CD14-positive monocyte (primary cell): ENCODE measurements at places on chromosomes 11 and 22.

DNA sequence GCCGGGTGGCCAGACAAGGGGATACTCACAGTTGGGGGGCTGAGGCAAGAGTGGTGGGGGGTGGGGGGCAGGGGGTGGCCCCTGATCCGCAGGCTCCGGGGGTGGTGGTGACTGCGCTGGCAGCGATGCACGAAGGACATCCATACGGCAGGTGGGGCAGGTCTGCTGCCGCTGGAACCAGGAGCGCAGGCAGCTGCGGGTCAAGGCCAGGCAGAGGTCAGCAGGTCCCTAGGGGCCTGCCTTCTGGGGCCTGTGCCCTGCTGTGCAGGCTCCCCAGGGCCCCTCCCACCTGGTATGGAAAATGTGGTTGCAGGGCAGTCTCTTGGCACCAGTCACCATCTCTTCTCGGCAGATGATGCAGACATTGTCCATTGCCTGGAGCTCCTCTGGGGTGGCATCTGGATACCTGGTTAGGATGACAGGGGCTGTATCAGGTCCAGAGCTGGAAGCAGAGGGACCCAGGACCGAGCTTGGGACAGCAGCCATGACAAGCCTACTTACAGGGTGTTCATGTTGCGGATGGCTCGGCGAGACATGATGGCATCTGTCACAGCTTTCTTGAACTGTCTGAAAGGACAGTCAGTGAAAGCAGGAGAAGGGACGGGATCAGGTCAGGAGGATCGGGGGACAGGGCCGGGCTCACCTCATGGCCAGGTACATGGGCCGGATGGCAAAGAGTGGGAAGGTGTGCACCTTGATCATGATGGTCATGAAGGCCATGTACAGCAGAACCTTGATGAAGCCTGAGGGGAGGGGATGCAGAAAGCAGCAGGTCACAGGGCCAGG is 3.5 kb downstream of the SYVN1 start:
- no peak for DNase-seq

GRCh38 chr22:40193429-40194421 is 16.0 kb downstream of the TNRC6B start:
- DNase-seq: no peak

- DNase-seq: no peak
These were observed 70.2 kb upstream of the NAV2 start for GRCh38 chr11:19642185-19643158.

GRCh38 chr11:109059402-109059801 is 362.6 kb upstream of the C11orf87 start:
- DNase-seq: no peak

GRCh38 chr11:94275961-94276360 is 28.4 kb upstream of the IZUMO1R start:
- DNase-seq: no peak

DNA sequence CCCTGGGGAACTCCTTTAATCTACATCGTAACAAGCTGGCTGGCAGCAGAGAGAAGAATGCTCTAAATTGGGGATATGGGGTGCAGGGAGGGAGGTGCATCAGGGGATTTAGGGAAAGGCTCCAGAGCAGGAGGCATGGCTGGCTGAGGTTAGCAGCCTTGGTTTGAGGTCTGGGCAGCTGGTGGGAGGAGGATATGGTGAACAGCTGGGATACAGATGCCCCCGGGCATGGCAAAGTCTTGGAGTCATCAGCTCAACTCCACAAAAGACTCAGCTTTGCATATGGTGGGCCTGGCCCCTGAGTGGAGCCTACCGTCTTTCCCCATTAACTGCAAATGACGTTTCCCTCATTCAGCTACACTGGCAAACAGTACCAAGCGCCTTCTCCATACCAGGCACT is 5.4 kb downstream of the FAM83F start:
- no peak for DNase-seq

GRCh38 chr11:46381819-46382645 is 563 bp downstream of the MDK start:
- no peak for DNase-seq

DNA sequence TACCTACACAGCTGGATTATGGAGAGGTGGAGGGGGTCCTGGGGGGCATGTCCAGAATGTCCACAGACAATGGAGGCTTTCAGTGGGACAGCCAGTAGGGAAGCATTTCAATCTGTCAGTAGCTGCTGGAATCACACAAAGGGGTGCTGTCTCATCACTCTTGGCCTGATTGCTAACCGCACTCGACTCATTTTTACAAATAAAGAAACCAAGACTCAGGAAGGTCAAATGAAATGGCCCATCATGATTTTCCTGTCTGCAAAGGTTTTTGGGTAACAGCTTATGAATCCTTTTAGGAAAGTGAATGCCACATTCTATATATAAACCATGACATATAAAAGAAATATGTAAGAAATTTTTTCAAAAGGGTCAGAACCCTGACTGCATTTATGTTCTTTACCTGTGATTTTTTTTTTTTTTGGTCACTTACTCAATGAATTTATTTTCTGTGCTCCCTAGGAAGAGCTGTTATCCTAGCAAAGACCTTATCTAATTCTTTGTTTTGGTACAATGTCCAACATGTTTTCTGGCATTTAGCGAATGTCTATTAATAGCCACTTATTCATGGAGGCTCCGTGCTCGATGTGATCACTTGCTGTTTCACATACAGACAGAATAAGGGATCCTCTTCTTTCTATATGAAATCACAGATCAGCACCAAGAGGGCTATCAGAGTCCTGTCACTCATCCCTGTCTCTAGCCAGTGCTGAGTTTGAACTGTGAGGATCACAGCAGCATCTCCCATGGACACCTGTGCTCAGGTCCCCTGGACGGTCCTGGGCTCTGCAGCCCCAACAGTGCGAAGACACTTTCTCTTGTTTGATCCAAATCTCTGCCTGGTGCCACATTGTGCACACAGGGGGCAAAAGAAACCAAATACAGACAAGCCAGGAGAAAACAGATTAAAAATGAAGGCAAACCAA is 979.7 kb downstream of the NTM start:
- DNase-seq: no peak

GRCh38 chr22:19394274-19395050 is 37.1 kb downstream of the HIRA start:
- DNase-seq: no peak

GRCh38 chr11:57390535-57390934 is at the start of gene PRG2:
PRG2 (minus strand) TSS chr11:57390650; CDS start chr11:57389944, 706 bp downstream.
- no peak for DNase-seq

GRCh38 chr22:47853750-47854149 is 1091.3 kb downstream of the TBC1D22A start:
- DNase-seq: no peak

DNA sequence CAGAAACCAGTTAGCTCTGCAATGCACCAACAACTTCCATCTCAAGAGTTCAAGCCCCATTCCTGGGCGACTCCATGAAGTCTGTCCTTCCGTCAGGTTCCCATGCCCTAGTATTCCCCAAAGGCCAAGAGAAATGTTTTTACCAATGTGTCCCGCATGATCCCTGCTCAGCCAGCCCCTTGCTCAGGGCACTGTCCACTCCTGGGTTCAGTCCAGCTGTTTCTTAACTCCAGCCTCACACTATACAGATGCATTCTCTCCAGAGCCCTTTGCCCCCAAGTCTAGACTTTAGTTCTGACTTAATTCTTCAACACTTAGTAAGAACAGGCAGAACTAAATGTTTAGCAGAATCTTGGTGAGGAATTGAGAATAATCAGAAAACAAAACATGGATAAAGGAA is 497.5 kb downstream of the SOX6 start:
- DNase-seq: no peak

GRCh38 chr11:64007629-64008282 is 21.5 kb downstream of the OTUB1 start:
- peak; percentile 63 for DNase-seq

GRCh38 chr22:46797355-46797754 is 34.9 kb downstream of the TBC1D22A start:
- DNase-seq: no peak

DNA sequence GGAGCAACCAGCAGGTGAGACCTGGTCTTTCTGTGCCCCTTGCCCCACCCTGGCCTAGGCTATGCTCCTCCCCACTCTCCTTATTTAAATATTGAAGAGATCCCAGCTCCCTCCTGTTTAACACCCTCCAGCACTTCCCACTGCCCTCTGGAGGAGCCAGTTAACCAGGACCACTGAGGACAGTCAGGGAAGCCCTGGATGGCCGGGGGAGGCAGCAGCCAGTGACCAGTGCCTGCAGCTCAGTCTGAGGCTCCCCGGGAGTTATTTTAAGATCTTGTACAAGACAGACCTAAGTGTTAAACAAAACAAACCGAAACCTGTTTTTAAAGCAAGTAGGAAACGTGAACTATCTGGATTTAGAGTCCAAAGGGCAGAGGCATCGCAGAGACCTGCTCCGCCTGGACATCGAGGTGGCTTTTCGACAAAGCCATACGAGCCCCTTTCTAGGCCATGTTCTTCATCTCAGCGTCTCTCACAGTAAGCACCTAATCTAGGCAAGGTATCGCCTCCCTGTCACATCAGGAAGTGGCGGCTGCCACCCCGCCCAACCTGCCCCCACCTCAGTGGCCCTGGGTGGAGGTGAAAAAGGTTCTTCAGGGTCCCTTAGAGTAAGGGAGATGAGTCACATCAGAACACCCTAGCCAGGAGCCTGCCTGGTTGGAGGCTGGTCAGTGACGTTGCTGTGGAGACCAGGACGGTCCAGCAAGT is 35.2 kb downstream of the TRMU start:
- DNase-seq: no peak

DNA sequence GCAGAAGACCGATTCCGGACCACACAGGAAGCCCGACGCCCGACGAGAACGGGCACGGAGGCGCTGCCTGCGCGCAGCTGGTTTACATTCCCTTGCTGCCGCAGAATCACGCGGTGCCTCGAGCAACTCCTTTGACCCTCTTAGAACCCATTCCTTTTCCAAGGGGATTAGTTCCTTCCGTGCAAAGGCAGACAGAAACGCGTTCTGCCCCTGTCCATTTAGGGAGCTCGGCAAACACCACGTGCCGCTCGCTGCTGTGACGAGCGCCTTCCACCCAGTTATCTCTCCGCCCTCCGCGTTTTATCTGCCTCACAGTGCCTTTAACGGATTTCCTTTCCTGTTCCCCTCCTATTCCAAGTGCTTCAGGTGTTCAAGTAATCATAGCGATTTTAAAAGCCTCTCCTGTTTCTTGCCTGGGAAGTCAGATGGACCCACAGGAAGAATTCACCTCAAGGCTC is 24.1 kb upstream of the MICAL3 start:
- DNase-seq: no peak

DNA sequence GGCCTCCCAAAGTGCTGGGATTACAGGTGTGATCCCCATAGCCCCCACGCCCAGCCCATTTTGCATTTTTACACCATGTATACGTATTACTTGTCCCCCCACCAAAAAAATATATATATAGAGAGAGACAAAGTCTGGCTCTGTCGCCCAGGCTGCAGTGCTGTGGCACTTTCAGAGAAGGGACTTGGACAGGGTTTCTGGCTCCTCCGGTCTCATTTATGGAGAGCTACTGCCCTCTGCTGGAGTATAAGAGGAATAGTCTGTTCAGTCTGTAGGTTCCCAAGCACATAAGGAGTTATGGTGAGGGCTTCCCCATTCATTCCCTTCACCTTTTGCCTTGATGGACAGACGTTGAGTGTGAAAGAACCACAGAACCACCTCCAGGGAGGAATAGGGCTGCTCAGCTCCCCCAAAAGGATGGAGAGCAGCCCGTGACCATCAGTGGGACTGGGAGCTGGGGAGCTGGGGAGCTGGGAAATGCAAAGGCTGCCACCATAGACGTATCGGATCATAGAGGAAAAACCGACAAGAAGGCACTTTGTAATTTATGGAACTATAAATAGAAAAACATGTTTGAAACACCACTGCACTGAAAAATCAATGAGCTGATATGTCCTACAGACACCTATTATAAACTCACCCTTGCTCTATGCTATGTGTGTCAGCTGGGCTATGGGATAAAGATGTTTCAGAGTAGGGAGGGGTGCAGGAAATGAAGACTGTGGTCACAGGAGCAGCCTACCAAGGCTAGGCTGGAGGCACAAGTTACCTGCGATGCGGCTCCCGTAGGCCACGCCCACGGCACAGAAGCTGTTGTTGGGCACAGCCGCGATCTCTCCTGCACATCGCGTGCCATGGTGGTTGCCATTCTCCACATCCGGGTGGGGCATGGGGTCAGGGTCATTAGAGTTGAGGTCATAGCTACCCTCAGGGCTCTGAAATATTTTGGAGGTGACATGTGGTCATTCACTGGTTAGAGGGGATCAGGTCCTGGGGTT is 5.2 kb downstream of the PCSK7 start:
- DNase-seq: peak; percentile 74

DNA sequence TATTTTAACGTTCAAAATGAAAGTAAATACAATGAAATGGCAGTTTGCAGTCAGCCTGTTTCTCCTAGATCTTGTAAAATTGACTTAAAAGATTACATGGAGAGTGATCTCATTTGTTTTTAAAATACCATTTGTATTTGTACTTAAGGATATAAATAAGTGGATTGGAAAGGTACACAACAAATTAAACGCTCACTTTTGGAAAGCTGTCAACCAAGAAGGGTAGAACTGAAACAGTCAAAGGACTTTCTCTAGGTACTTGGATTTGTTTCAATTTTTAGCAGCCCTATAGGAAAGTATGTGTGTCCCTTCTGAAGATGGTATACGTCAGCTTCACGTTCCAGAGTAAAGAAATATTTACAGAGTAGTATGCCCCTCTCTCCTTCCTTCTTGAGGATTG is 7.3 kb downstream of the TBRG1 start:
- DNase-seq: no peak

GRCh38 chr11:126512741-126513715 is 157.5 kb downstream of the ST3GAL4 start:
- DNase-seq: no peak

DNA sequence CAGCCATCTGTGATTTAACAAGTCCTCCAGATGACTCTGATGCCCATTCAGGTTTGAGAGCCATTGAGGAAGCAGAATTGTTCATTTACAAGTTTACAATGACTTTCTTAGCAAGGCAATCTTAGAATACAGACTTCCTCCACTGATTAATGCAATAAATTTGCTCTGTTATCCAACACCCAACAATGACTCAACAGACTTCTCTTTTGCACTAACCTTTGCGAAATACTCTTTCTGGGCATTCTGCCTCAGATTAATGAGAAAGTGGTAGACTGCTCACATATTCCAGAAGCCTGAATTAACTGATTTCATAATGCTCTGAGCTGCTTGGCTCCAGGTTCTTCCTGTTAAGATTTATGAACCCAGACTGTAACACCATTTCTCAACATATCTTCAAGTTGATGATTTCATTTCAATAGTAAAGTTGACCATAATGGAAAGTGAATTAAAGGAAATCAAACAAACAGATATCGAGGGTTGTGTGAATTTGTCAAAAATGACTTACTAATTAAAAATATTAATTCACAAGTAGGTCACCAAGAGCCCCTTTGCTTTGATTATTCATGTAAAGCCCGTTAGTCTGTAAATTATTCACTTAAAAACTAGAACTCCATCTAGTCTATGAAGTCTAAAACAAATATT is 70.5 kb upstream of the BLID start:
- DNase-seq: no peak

- DNase-seq: no peak
These were observed 61.8 kb downstream of the CYTH4 start for GRCh38 chr22:37343863-37344734.

GRCh38 chr22:37428649-37429586 is 1.6 kb upstream of the ELFN2 start:
- DNase-seq: peak; percentile 37
